Transverse colon (tissue), 4 donors: ENCODE measurements at places on chromosomes 7 and 10. TPM values are rescaled to one million over a fixed set of nuclear protein-coding genes. Genes with fewer than 3 reads are reported as not detected.

Gene NUTM2E
- total RNA-seq = not detected

Gene PNLIPRP1
- not detected for total RNA-seq

Gene LBX1
- total RNA-seq = not detected

Gene GPNMB
- 36.5 TPM for total RNA-seq

Gene DGKB
- 0.82 TPM for total RNA-seq

Gene DLX5
- not detected for total RNA-seq

Gene DMBT1
- 51.4 TPM for total RNA-seq

Gene LSM8
- total RNA-seq = 27.2 TPM

Gene GPR146
- total RNA-seq = 9.2 TPM

Gene ARMC3
- not detected for total RNA-seq

Gene PLCE1
- total RNA-seq = 83.0 TPM

Gene PRF1
- 12.7 TPM for total RNA-seq

Gene NEBL
- total RNA-seq = 12.3 TPM

Gene CFAP70
- total RNA-seq = 1.2 TPM

Gene GARIN1A
- 0.48 TPM for total RNA-seq

Gene SPDYE9
- total RNA-seq = not detected

Gene TLX1
- total RNA-seq = 0.14 TPM

Gene ZNF804B
- not detected for total RNA-seq

Gene MKI67
- 40.8 TPM for total RNA-seq

Gene SERPINE1
- total RNA-seq = 1.3 TPM

Gene PRKG1
- total RNA-seq = 30.6 TPM

Gene C10orf105
- not detected for total RNA-seq

Gene ATOH7
- total RNA-seq = 0.27 TPM

Gene OAT
- total RNA-seq = 70.2 TPM

Gene XRCC2
- total RNA-seq = 0.55 TPM

Gene AHR
- total RNA-seq = 54.6 TPM

Gene LIPJ
- total RNA-seq = not detected

Gene FAM237B
- total RNA-seq = not detected

Gene SPOCK2
- 24.7 TPM for total RNA-seq

Gene CEP55
- total RNA-seq = 4.3 TPM

Gene ASZ1
- not detected for total RNA-seq

Gene GIMAP1
- total RNA-seq = 2.0 TPM

Gene ABCB4
- total RNA-seq = 1.1 TPM

Gene LRCH4
- 115 TPM for total RNA-seq

Gene HOXA10
- 39.9 TPM for total RNA-seq

Gene FAM13C
- total RNA-seq = 5.6 TPM

Gene DHTKD1
- total RNA-seq = 29.5 TPM

Gene CLDN3
- total RNA-seq = 1,662 TPM

Gene LRIT1
- total RNA-seq = not detected

Gene TBXAS1
- total RNA-seq = 22.2 TPM

Gene CPA5
- not detected for total RNA-seq

Gene FZD8
- total RNA-seq = 8.6 TPM

Gene BLNK
- 6.6 TPM for total RNA-seq

Gene NRP1
- 35.5 TPM for total RNA-seq

Gene OPALIN
- not detected for total RNA-seq

Gene TCERG1L
- not detected for total RNA-seq

Gene PTPRN2
- 15.4 TPM for total RNA-seq

Gene NEUROD6
- not detected for total RNA-seq

Gene FAM180A
- not detected for total RNA-seq

Gene ANKRD30A
- total RNA-seq = not detected

Gene RARRES2
- total RNA-seq = 111 TPM
